Placental epithelial cell (primary cell): ENCODE measurements at places on chromosomes 12 and 14. TPM values are rescaled to one million over a fixed set of nuclear protein-coding genes. Genes with fewer than 3 reads are reported as not detected.

TDRD9 gene
- 6.5 and 6.7 TPM in 2 replicates for total RNA-seq

REC8 gene
- 14.2 and 15.7 TPM in 2 replicates for total RNA-seq

ACAD10 gene
- total RNA-seq, result 16.2 and 32.2 TPM in 2 replicates

CD4 gene
- total RNA-seq, result 0.98 and 1.2 TPM in 2 replicates

PPP1CC gene
- total RNA-seq, result 78.9 and 114 TPM in 2 replicates

RPL10L gene
- not detected in 2 replicates for total RNA-seq

PIGH gene
- 15.8 and 19.2 TPM in 2 replicates for total RNA-seq

GPRC5D gene
- total RNA-seq, result 0.22 TPM in 1 of 2 replicates, not detected in the other

APOF gene
- total RNA-seq, result not detected in 2 replicates

POTEG gene
- total RNA-seq, result not detected in 2 replicates

ZDHHC22 gene
- not detected in 2 replicates for total RNA-seq

BICD1 gene
- 2.4 and 6.3 TPM in 2 replicates for total RNA-seq

PIANP gene
- total RNA-seq, result not detected in 2 replicates

ADAM21 gene
- total RNA-seq, result under 0.01 and 0.43 TPM in 2 replicates

CLEC14A gene
- not detected in 2 replicates for total RNA-seq

IFI27L2 gene
- 47.2 and 53.8 TPM in 2 replicates for total RNA-seq

ERP27 gene
- 14.1 and 41.4 TPM in 2 replicates for total RNA-seq

KRT7 gene
- 636 and 2,495 TPM in 2 replicates for total RNA-seq

SNAPC1 gene
- total RNA-seq, result 6.3 and 8.8 TPM in 2 replicates

SYNDIG1L gene
- not detected in 2 replicates for total RNA-seq

GALNT8 gene
- under 0.01 TPM in 1 of 2 replicates, not detected in the other for total RNA-seq

KRT85 gene
- under 0.01 TPM in 1 of 2 replicates, not detected in the other for total RNA-seq

PNP gene
- total RNA-seq, result 44.0 and 58.5 TPM in 2 replicates

ANO2 gene
- total RNA-seq, result 0.39 TPM in 1 of 2 replicates, not detected in the other

SRGAP1 gene
- 9.0 and 11.7 TPM in 2 replicates for total RNA-seq

ASCL1 gene
- total RNA-seq, result not detected in 2 replicates

TPPP2 gene
- not detected in 2 replicates for total RNA-seq

STRN3 gene
- total RNA-seq, result 35.4 and 41.6 TPM in 2 replicates

HPD gene
- total RNA-seq, result 0.39 TPM in 1 of 2 replicates, not detected in the other

TAS2R7 gene
- 0.39 TPM in 1 of 2 replicates, not detected in the other for total RNA-seq

NPFF gene
- total RNA-seq, result not detected in 2 replicates

RHOJ gene
- total RNA-seq, result 0.39 and 0.76 TPM in 2 replicates

TBC1D30 gene
- 0.11 and 0.39 TPM in 2 replicates for total RNA-seq
